ENCODE measurements at places on chromosomes 1 and 21. TPM values are rescaled to one million over a fixed set of nuclear protein-coding genes. Genes with fewer than 3 reads are reported as not detected.

DNA sequence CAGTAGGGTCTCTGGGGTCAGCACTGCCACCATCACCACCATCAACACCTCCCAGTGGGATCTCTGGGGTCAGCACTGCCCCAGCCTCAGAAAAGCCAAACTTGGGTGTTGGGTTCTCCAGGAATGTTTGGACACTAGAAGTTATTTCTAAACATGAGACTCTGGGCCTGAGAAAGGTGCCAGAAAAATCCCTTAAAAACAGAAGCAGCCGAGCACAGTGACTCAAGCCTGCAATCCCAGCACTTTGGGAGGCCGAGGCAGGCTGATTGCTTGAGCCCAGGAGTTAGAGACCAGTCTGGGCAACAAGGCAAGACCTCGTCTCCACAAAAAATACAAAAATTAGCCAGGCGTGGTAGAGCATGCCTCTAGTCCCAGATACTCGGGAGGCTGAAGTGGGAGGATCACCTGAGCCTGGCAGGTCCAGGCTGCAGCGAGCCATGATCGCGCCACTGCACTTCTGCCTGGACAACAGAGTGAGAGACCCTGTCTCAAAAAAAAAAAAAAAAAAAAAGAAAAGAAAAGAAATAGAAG lies 470 bp downstream of the PTAFR start:
- DNase-seq, result no peak

DNA sequence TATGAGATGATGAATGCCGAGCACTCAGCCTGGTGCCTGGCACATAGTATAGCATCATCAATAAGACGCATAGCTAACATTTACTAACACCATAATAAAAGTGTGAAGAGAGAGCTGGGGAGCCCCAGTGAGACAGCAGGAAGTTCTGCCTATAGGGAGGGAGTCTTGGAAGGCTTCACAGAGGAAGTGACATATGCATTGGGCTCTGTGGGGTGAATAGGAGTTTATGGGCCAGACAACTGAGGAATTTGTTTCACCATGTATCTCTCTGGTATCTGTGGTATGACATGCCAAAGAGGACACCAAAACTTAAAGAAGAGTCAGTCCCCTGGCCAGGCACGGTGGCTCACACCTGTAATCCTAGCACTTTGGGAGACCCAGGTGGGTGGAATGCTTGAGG lies 118.3 kb upstream of the TMEM51 start:
- DNase-seq, result no peak

- no peak for DNase-seq
These were observed 12.8 kb downstream of the ABCG1 start for GRCh38 chr21:42231756-42232155.

- no peak for DNase-seq
These were observed 30.3 kb downstream of the CD48 start for GRCh38 chr1:160681066-160681890.

The PLA2G2C gene
- not detected for total RNA-seq

The CNTN2 gene
- total RNA-seq, result 22.8 TPM

The ALX3 gene
- 0.31 TPM for total RNA-seq
